Right atrium auricular region (tissue), 2 donors: ENCODE measurements at places on chromosomes 16 and 17. TPM values are rescaled to one million over a fixed set of nuclear protein-coding genes. Genes with fewer than 3 reads are reported as not detected.

Gene GAS2L2
- total RNA-seq: not detected

Gene EVI2B
- total RNA-seq: 11.3 TPM

Gene SLC9A5
- total RNA-seq: 1.5 TPM

Gene NEUROD2
- not detected for total RNA-seq

Gene ACSM2A
- not detected for total RNA-seq

Gene DCTPP1
- total RNA-seq: 14.4 TPM

Gene MPO
- total RNA-seq: 0.12 TPM

Gene ANKRD13B
- 6.6 TPM for total RNA-seq

DNA sequence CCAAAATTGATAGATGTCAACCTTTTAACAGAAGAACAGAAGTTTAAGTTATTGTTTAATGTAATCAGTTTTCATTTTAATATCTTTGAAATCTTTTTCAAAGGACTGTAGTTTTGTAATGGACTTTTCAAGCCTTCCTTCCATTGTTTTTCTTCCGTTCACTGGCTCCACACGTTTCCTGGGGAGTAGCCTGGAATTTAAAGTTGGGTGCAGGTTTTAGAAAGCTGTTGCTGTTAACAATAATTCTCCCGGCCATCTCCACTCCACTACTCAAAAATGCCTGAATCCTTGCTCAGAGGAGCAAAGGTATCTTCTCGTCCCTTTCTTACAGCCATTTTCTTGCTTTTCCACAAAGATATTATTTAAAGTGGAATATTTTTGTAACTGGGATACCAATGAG is 4.7 kb upstream of the COQ7 start:
- no peak for DNase-seq

DNA sequence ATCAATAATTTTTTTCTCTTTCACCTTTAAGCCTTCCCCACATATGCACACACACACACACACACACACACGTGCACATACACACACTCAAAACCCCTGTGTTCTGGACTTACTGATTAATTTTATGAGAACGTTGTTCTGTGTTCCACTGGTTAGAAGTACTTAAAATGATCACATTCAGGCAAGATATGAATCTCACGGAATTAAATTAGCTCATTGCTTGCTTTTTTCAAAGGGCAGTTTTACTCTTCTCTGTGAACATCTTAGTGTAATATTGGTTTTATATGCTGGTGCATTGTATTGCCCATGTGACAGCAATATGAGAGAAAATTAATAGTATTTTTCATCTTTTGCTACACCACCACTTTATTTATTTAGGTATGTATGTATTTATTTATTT is 377.3 kb upstream of the RBFOX1 start:
- no peak for DNase-seq

DNA sequence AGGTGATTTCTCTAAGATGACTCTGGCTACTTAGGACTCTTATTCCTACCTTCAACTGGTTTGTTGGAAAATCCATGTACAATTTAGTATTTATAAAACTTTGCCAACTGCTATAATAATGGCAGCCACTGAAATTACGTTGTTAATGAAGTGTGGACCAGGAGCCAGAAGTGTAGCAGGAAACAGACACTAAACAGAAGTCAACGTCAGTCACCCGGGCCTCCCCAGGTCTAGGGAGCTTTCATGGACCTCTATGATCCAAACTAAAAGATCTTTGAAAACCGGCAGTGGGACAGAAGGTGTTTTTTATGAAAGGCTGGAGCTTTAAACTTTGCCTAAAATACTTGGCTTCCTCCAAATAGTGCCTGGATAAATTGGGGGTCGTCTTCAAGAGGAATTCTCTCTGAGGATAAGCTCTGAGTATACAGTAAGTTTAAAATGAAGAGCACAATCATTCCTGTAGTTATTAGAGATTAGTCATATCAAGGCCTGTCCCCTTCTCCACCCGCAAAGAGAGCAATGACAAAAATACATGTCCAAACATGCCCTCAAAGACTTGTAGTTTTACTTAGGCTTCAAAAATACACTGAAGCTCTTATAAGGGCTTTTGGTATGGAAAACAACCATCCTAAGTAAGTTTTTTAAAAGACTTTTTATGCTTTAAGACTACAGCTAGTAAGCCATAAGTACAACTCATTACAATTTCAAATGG is 34.6 kb downstream of the DCUN1D3 start:
- no peak for DNase-seq

- peak; percentile 59 for DNase-seq
Observed at GRCh38 chr17:19554393-19554792, 20.7 kb downstream of the SLC47A1 start.

DNA sequence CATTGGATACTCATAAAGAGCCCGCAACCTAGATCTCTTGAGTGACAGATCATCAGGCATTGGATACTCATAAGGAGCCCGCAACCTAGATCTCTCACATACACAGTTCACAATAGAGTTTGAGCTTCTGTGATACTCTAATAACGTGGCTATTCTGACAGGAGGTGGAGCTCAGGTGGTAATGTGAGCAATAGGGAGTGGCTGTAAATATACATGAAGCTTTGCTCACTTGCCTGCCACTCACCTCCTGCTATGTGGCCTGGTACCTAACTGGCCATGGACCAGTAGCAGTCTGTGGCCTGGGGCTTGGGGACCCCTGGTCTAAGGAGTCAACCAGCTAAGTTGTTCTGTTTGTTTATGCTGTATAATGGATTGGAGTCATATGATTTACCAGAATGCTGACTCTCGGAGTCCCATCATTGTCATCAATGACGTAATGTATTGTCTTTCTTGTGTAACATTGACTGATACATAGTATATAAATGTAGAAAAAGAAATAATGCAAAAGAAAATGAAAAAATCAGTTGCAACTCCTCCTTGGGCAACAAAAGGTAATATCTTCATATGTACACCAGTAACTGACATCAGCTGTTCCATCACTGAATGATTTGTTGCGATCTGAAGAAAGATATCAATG is 17.5 kb downstream of the ABCA9 start:
- DNase-seq: no peak

DNA sequence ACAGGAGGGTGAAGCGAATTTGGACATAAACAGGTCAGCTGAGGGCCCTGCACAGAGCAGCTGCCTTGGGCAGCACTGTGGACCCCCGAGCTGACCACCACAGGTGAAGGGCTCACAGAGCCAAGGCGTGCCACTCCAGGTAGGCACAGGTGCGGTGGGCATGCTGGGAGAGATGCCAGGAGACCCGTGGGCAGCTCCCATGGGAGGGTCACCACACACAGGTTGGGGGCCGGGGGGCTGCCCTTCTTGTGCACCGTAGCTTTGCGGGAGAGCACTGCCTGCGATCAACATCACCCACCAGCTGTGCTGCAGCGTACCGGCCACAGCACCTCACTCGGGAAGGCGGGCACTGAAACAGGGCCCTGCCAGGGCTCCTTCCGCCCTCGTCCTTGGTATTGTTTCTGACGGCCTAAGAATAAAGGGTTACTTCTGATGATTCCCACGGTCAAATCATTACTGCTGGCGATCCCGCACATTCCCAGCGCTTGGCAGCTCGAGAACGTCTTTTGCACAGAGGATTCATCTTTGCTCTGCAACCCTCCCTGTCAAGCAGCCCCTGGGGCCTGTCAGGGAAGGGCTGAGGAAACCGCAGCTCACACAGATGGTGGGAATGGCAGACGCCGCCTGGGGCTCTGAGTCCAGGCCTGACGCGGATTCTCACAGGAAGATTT is 181.7 kb downstream of the BANP start:
- no peak for DNase-seq

DNA sequence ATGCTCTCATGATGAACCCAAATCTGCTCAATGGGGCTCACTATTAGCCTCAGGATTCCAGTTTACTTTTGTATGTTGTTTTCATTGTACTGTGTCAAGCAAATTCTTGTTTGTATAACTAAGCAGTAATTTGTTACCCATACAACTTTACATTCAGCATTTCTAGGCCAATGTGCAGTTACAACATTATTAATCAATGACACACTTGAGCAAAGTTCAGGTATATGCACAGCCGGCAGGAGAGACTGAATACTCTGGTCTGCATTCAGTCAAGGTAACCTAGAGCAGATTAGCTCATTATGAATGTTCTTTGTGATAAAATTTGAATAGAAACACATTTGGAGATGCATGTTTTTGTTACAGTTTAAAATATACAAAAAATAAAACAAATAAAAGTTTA is 2.2 kb upstream of the MYO1D start:
- DNase-seq: no peak

GRCh38 chr17:45784741-45785479 is 790 bp downstream of the CRHR1 start:
- DNase-seq: no peak

- no peak for DNase-seq
Observed at GRCh38 chr17:28738680-28739384, 5.0 kb upstream of the TRAF4 start.

GRCh38 chr16:12341423-12341822 is 364.9 kb downstream of the SNX29 start:
- no peak for DNase-seq

GRCh38 chr17:4719684-4720221 is 9.3 kb downstream of the ARRB2 start:
- no peak for DNase-seq

DNA sequence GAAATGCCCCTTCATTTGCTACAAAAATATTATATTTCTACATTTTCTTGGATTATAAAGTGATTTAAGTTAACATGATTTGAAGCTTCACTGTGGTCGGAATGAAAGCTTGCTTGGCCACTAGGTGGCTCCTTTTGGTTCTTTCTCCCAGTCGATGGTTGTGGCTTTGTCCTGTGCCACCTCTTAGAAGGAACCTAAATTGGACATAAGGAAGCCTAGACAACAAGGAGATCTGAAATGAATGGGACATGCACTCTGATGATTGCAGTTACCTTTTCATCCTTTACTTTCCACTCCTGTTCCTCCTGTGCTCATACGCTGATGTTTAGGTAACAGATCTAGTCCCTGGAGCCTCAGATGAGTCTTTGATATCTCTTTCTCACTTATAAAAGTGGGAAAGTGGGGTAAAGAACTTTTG is 39.2 kb downstream of the FTO start:
- DNase-seq: no peak

DNA sequence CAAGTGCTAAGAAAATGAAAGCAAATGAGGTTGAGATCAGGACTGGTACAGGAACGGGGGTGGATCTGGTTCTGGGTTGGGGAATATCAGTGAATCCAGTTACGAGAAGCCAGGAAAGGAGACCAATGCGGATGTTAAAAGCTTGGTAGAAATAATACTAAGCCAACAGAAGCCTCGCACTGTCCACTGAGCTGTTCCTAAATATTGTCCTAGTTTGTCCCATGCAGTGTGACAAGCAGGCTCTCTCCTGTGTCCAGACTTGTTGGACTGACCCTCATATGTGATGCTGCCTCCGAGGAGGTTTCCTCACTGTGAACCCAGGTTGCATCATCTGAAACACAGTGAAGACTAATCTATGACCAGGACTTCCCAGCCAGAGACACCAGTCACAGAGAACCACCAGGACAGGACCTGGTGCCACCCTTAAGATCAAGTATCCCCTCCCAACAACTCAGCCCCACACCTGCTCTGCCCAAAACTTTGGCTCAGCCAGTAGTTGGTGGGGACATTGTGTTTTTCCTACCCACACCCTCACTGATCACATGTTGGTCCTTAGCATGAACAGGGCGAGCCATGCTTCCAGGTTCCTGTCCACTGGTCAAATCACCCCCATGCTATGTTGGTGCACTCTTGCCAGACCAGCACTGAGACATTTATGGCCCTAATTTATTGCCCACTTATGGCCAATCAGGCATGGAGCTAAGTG is 32.7 kb upstream of the SCNN1B start:
- DNase-seq: no peak
